Spleen (tissue), 13 donors: ENCODE measurements at places on chromosomes 7 and 10. TPM values are rescaled to one million over a fixed set of nuclear protein-coding genes. Genes with fewer than 3 reads are reported as not detected.
A peak's percentile ranks its signal among the peaks of the same experiment; 100 is the strongest.

DNA sequence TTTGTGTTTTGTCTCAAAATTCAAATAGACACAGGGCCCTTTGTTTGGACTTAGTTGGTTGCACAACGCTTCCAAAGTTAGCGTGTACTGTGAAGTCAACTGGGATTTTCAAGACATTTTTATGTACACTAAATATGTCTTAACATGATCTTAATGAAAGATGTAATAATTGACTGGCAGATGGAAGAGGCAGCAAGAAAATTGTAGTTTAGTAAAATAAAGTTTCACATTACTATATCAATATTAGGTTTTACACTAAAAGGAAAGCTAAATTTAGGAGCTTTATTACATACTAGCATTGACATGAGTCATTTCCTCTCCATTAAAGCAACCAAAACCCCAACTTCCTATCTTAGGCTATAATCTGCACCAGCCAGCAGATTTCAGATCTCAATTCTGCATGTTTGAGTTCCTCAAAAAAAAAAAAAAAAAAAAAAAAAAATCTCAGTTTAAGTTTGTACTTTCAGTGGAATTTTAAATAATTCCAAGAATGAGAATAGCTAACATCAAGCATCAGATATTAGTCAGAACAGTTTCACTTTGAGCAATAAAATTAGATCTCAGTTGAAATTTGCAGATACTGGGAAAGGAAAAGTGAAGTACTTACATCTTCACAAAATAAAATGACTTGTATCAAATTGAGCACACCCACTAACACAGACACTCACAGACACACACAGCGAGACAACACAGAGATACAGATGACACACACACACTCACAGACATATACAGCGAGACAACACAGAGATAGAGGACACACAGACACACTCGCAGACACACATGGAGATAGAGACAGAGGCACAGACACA is 346.6 kb upstream of the KLF6 start:
- H3K27me3 ChIP-seq = no peaks in the 10 kb centered on the region
- peak overlapping the region; percentile 85 for H3K27ac ChIP-seq
- H3K4me3 ChIP-seq = peak overlapping the region; percentile 46
- H3K36me3 ChIP-seq = no peaks in the 10 kb centered on the region
- no peak for DNase-seq
- peaks cover 68% of the 10 kb centered on the region for H3K4me1 ChIP-seq

DNA sequence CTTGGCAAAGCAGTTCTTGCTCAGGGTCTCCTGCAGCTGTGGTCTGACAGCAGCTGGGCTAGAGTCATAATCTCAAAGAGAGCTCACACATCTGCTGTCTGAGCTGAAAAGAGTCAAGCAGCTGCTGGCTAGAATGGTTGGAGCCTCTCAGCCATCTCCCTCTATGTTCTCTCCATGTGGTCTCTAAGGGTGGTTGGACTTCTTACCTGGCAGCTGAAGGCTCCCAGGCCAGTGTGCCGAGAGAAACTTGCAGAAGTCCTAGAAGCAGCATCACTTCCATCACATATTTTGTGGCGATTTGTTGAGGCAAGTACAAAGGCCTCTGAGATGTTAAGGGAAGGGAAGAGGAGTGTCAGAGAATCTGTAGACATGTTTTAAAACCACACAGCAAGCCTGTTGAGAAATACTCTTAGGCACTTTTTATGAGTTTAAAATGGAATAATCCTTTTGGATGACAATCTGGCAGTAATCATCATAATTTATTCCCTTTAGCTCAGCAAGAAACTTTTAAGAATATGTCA is 93.2 kb downstream of the REEP3 start:
- H3K4me1 ChIP-seq = no peaks in the 10 kb centered on the region
- no peak overlapping the region for H3K4me3 ChIP-seq
- no peak for DNase-seq
- H3K27ac ChIP-seq = no peak overlapping the region

DNA sequence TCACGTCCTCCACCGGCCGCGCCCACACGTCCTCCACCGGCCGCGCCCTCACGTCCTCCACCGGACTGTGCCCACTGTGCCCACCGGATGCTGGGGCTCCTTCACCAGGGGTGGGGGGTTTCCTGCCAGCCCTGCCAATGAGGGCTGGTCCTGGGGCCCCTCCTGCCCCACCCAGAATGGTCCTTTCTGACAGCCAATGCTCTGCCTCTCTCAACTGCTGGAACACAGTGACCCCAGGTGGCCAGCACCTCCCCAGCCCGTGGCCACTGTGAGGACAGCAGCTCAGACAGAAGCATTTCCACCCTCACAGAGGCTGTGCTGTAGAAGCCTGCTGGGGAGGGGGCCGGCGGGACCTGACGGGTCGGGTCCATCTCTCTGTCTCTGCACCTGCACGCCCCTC is 90.1 kb upstream of the DNAAF5 start:
- H3K4me1 ChIP-seq = no peaks in the 10 kb centered on the region
- no peaks in the 10 kb centered on the region for H3K27me3 ChIP-seq
- no peaks in the 10 kb centered on the region for H3K36me3 ChIP-seq
- no peak overlapping the region for H3K4me3 ChIP-seq
- no peak overlapping the region for H3K27ac ChIP-seq

GRCh38 chr7:35593899-35594298 is 101.0 kb downstream of the HERPUD2 start:
- H3K27me3 ChIP-seq = no peaks in the 10 kb centered on the region
- no peaks in the 10 kb centered on the region for H3K4me1 ChIP-seq
- H3K27ac ChIP-seq = no peak overlapping the region
- no peak for DNase-seq

GRCh38 chr10:66925896-66926715 is at the start of gene LRRTM3:
Gene LRRTM3 (plus strand): TSS chr10:66926036.
- DNase-seq = no peak
- no peaks in the 10 kb centered on the region for H3K27me3 ChIP-seq
- H3K36me3 ChIP-seq = no peaks in the 10 kb centered on the region
- no peak within 1 kb of the TSS for H3K4me3 ChIP-seq
- H3K4me1 ChIP-seq = no peaks in the 10 kb centered on the region

GRCh38 chr7:138738114-138738513 is 37.0 kb upstream of the SVOPL start:
- no peak for DNase-seq
- no peaks in the 10 kb centered on the region for H3K36me3 ChIP-seq
- H3K4me3 ChIP-seq = no peak overlapping the region
- no peak overlapping the region for H3K27ac ChIP-seq
- peaks cover 5% of the 10 kb centered on the region for H3K4me1 ChIP-seq

GRCh38 chr7:38704041-38704547 is 72.9 kb upstream of the AMPH start:
- H3K27ac ChIP-seq = no peak overlapping the region
- H3K4me1 ChIP-seq = no peaks in the 10 kb centered on the region
- DNase-seq = no peak
- H3K27me3 ChIP-seq = no peaks in the 10 kb centered on the region
- no peaks in the 10 kb centered on the region for H3K36me3 ChIP-seq

DNA sequence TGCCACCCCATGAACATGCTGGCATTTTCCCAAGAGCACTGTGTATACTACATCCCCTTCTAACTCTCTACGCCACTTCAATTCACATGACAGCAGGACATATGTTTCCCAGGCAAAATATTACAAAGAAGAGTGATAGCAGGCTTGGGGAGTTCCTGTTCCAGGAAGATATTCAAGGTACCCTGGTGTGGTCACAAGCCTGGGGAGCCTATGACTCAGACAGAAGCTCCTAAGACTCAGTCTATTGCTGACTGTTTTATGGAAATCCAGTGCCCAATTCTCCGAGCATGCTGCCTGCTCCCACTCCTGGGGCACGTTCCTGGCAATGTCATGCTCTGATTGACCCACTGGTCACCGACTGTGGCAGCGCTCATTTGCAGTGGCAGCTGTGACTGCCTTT is 23.5 kb upstream of the ABLIM1 start:
- no peak overlapping the region for H3K4me3 ChIP-seq
- no peaks in the 10 kb centered on the region for H3K36me3 ChIP-seq
- H3K27me3 ChIP-seq = peaks cover 7% of the 10 kb centered on the region
- DNase-seq = no peak
- peaks cover 5% of the 10 kb centered on the region for H3K4me1 ChIP-seq
- H3K27ac ChIP-seq = no peak overlapping the region

GRCh38 chr7:95577137-95577536 is 19.2 kb downstream of the PDK4 start:
- no peaks in the 10 kb centered on the region for H3K4me1 ChIP-seq
- no peak overlapping the region for H3K4me3 ChIP-seq
- no peak overlapping the region for H3K27ac ChIP-seq

DNA sequence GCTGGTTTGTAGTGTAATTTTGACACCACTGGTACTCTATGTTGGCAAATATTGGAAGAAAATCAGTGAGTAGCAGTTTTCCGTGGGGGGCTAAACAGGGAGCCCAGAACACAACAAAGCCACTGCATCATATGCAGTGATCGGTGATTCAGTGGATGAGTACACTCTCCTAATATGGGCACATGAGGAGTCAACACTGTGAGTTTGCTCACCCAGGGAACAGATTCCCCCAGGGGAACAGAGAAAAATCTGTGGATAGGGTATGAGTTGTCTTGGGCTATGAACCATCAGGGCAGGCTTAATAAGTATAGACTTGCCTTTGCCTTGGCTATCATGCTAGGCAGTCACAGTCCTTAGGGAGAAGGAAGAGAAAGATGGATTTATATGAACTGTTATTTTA is 227.7 kb upstream of the SEMA3E start:
- no peaks in the 10 kb centered on the region for H3K4me1 ChIP-seq
- H3K36me3 ChIP-seq = no peaks in the 10 kb centered on the region
- no peaks in the 10 kb centered on the region for H3K27me3 ChIP-seq
- H3K27ac ChIP-seq = no peak overlapping the region
- no peak for DNase-seq

DNA sequence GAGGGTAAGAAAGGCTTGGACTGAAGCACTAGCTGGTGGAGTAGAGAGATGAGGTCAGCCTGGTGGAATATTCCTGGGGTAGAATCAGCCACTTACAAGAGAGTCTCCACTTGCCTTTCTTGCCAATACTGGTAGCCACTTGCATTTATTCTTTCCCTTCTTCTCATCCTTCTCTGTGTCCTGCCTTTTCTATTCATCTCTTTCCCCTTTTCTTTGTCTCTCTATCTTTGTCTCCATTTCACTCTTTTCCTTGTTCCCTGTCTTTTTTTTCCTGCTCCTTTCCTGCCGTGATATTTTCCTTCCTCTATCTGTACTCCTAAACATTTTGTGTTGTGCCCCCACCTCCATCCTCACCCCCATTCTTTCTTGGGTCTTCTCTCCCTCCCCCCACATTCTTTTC is 214.3 kb downstream of the LRMDA start:
- no peaks in the 10 kb centered on the region for H3K4me1 ChIP-seq
- H3K27ac ChIP-seq = no peak overlapping the region
- H3K36me3 ChIP-seq = no peaks in the 10 kb centered on the region
- no peak for DNase-seq
- H3K27me3 ChIP-seq = no peaks in the 10 kb centered on the region
- H3K4me3 ChIP-seq = no peak overlapping the region

GRCh38 chr10:34145715-34146114 is 669.4 kb downstream of the PARD3 start:
- H3K27ac ChIP-seq = no peak overlapping the region
- no peaks in the 10 kb centered on the region for H3K36me3 ChIP-seq

GRCh38 chr10:123865880-123866279 is 25.7 kb downstream of the CPXM2 start:
- peaks cover 6% of the 10 kb centered on the region for H3K36me3 ChIP-seq
- H3K4me3 ChIP-seq = no peak overlapping the region
- DNase-seq = no peak
- no peaks in the 10 kb centered on the region for H3K27me3 ChIP-seq

DNA sequence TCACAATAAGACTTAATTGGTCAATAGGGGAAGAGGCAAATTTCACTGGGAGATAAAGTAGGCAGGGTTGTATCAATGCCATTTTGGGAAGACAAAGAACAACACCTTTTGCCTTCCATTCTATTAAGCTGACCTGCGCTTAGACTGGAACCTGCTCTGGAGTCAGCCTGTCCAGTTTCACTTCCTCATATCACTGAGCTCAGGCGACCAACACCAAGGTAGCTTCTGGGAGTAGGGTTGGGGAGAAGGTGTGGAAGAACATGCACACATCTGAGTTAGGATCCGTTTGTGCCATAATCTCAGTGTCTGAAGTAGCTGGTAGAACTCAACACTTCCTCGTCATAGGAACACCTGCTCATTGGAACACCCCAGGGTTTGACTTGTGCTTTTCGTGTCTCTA is 527.4 kb upstream of the IGFBP3 start:
- H3K4me3 ChIP-seq = no peak overlapping the region
- DNase-seq = no peak
- no peak overlapping the region for H3K27ac ChIP-seq
- H3K27me3 ChIP-seq = no peaks in the 10 kb centered on the region

GRCh38 chr7:36522453-36523007 is 132.9 kb downstream of the ANLN start:
- no peaks in the 10 kb centered on the region for H3K27me3 ChIP-seq
- H3K4me3 ChIP-seq = no peak overlapping the region
- no peak overlapping the region for H3K27ac ChIP-seq
- H3K36me3 ChIP-seq = peaks cover 53% of the 10 kb centered on the region
- no peak for DNase-seq

DNA sequence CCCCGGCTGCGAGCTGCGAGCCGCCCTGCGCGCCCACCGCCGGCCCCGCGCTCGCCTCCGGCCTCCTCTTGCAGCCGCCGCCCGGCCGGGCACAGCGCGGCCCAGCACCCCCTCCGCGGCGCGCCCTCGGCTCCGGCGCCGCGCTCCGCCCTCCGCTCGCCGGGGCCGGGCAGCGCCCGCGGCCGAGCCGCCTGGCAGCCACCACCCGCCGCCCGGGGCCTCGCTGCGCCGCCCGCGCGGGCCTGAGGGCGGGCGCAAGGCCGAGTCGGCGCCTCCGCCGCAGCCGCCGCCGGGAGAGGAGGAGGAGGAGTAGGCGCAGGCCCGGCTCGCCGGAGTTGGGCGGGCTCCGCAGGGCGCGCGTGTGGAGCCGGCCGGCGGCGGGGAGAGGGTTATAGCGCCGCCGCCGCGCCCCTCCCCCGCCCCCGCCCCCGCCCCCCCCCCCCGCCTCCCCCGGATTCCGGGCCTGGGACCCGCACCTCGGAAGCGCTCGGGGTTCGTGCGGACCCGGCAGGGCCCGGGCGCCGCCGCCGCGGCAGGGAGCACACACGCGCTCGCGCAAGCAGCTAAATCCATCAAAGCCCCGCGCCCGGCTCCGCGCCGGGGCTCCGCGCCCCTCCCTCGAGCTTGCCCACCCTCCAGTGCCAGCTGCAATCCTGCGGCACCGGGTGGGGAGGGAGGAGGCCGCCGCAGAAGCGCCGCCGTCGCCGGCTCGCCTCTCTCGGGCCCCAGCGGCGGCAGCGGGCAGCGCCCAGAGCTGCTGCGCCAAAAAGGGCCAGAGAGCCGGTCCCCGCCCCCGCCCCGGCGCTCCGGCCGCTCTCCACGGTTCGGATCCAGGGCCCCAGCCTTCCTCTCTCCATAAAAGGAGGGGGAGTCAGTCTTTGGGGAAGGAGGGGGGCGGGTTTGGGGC is at the start of gene PDGFA:
Gene PDGFA (minus strand): TSS at position 363 of the 907 bp plus-strand sequence. CDS start 845 bp downstream, outside the sequence.
- peak within 1 kb of the TSS; percentile 85 for H3K4me3 ChIP-seq
- H3K4me1 ChIP-seq = peaks cover 25% of the 10 kb centered on the region
- peaks cover 74% of the 10 kb centered on the region for H3K27me3 ChIP-seq

C10orf105 gene
- 1.4 TPM for total RNA-seq

BMPER gene
- total RNA-seq = 0.95 TPM

ORAI2 gene
- total RNA-seq = 90.5 TPM

TRIL gene
- 8.7 TPM for total RNA-seq

FAM180A gene
- not detected for total RNA-seq

ATOH7 gene
- total RNA-seq = not detected
